ENCODE measurements at places on chromosomes 6 and 20. TPM values are rescaled to one million over a fixed set of nuclear protein-coding genes. Genes with fewer than 3 reads are reported as not detected.

BPIFA1 gene
- total RNA-seq = 0.42 TPM

PROKR2 gene
- not detected for total RNA-seq

SAPCD1 gene
- 0.63 TPM for total RNA-seq

IL20RA gene
- 3.8 TPM for total RNA-seq

ADTRP gene
- 1.8 TPM for total RNA-seq

All from airway epithelial cell (primary cell).